ENCODE measurements at places on chromosomes 11 and 22. TPM values are rescaled to one million over a fixed set of nuclear protein-coding genes. Genes with fewer than 3 reads are reported as not detected.

Gene MS4A12
- not detected for total RNA-seq

Gene EHF
- total RNA-seq: 119 TPM

DNA sequence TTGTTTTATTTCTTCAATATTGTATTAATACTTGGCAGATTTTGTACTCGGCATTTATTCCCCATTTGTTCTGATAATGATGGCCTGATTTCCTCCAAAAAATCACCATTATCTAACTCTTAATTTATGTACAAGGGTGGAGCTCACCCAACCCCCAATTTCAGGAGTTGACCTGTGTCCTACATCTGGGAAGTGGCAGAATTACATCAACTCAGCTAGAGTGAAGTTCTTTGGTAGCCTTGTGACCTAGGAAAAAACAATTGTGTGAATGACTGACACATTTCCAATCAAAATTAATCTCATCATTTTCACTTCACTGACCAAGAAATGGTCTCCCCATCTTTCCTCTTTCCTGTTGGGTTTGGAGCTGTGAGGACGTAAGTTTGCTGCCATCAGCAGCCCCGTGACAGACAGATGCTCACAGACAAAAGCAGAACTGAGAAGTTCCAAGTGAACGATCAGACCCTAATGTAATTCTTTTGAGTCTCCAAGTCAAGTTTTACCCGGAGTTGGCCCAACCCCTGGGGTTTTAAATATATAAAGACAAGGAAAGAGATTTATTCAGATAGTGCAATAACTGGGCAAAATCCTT lies 16.6 kb upstream of the MS4A6E start:
- H3K4me3 ChIP-seq: no peak overlapping the region
- no peaks in the 10 kb centered on the region for H3K36me3 ChIP-seq
- H3K4me1 ChIP-seq: no peaks in the 10 kb centered on the region
- H3K27ac ChIP-seq: no peak overlapping the region

GRCh38 chr11:38687008-38687407 lies 2089.0 kb upstream of the RAG2 start:
- H3K27me3 ChIP-seq: no peaks in the 10 kb centered on the region
- no peak for DNase-seq
- H3K27ac ChIP-seq: no peak overlapping the region
- no peaks in the 10 kb centered on the region for H3K4me1 ChIP-seq

DNA sequence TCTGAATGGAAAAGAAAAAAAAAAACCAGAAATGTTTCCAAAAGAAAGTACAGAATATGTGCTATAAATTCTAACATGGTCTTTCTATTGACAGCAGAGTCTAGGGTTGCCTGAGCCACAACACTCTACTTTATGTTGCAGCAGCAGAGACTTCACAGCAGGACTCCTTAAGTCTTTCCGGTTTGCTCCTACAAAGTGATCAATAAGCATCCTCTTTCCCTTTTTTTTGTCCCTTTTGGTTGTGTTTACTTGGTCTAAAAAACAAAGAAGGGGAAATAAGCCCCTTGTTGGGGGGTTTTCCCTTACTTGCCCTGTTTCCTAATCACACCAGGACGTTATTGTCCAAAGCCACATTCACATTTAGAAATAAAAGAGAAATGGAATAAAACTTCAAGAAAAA lies 163.1 kb upstream of the MPPED2 start:
- no peak for DNase-seq
- H3K27ac ChIP-seq: no peak overlapping the region
- no peaks in the 10 kb centered on the region for H3K27me3 ChIP-seq
- H3K36me3 ChIP-seq: no peaks in the 10 kb centered on the region
- H3K4me3 ChIP-seq: no peak overlapping the region

- H3K4me1 ChIP-seq: peaks cover 66% of the 10 kb centered on the region
- H3K27me3 ChIP-seq: no peaks in the 10 kb centered on the region
- peak overlapping the region; percentile 35 for H3K4me3 ChIP-seq
- DNase-seq: no peak
These were observed 4.6 kb downstream of the FRMD8 start for GRCh38 chr11:65390996-65391395.

DNA sequence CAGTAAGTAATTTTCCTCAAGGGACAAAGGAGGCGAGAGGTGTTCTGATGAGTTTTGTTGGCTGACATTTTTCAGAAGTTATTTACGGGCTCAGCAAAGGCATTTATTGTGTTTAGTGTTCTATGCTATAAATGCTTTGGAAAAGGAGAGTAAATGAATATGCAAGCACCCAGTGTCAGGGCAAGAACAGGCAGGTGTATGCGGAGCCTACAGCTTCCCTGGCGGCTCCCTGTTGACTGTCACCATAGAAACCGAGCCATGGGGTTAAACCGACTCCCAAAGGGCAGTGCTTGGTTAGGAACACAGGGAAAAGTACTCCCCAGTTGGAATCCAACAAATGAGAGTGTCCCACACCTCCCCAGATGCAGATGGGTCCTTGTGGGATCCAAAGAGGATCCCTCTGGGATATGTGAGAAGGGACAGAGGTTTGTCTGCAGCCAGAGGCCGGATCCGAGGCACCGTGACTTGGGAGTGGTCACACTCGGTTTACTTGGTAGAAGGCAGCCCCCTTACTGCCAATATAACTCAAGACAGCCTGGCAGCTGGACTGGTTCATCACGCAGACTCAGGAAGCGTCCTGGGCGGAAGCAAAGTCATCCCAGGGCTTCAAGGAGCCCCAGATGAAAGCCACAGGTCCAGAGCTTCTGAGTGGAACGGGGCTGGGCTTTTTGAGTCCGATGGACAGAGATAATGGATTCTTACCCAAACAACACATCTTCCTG lies 329.7 kb downstream of the CTTN start:
- no peak overlapping the region for H3K4me3 ChIP-seq
- no peak overlapping the region for H3K27ac ChIP-seq
- H3K27me3 ChIP-seq: peaks cover 4% of the 10 kb centered on the region
- no peak for DNase-seq

DNA sequence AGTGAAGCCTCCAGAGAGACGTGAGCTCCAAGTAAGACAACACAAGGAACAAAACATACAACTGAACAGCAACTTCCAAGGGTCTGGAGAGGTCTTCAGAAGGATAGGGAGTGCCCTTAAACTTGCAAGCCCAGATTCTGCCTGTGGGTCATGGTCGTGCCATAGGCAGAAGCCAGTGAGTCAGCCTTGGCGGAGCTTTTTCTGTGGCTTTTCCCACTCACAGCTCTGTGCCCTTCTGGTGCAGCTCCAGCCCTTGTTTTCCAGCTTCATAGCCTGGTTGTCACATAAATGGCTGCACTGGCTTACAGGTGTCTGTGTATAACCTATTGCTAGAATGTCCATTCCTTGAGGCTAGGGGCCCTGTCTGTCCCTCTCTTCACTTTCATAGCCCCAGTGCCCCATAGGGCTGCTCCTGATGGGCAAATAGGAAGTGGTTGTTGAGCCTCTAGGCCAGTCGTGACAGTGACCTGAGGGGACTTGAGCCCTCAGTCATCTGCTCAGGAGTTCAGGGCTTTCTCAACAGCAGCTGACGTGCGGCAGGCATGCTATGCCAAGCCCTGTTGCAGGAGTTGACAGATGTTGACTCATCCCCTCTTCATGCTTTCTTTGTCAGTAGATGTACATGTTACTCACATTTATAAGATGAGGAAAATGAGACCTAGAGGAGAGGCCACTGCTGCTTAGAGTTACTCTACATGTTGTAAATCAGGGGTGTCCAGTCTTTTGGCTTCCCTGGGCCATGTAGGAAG lies 7.4 kb downstream of the MED15 start:
- peaks cover 10% of the 10 kb centered on the region for H3K36me3 ChIP-seq
- peak overlapping the region; percentile 44 for H3K27ac ChIP-seq
- no peak for DNase-seq
- peaks cover 61% of the 10 kb centered on the region for H3K4me1 ChIP-seq
- no peak overlapping the region for H3K4me3 ChIP-seq

DNA sequence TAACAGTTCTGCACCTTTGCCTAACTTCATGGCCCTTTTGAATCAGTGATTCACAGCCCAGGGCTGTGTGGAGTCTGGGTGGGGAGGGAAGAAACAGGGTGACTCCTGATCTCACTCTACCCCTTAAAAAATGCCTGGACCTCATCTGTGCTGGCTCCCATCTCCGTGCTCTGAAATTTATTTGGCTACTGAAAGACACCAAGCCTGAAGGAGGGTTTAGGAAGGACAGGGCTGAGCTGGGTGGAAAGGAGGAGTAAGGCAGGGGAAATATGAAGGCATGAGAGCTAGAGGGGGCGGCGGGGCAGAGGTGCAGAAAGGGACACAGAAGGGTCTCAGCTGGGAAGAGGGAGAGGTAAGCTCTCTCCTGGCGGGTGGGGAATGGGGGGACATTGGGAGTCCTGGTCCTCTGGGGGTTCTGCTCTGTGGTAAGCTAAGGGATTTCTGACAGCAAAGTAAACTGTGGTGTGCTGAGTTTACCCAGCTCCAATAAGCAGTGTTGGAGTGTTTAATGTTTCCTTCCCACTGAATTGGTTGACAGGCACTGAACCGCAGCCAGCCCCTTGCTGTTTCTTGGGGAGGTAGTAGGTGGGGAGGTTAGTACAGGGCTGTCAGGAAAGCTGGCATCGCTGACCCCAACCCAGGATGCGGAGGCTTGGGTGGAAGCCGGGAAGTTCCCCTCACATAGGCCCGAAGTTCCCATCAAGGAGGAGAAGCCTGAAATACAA lies 71.1 kb downstream of the RPUSD4 start:
- H3K27me3 ChIP-seq: peaks cover 11% of the 10 kb centered on the region
- H3K4me1 ChIP-seq: peaks cover 48% of the 10 kb centered on the region
- H3K4me3 ChIP-seq: peak overlapping the region; percentile 16
- DNase-seq: no peak
- peak overlapping the region; percentile 41 for H3K27ac ChIP-seq
- H3K36me3 ChIP-seq: no peaks in the 10 kb centered on the region

Gene MED19
- 35.2 TPM for total RNA-seq

- H3K4me3 ChIP-seq: no peak overlapping the region
- no peaks in the 10 kb centered on the region for H3K36me3 ChIP-seq
- peak; percentile 56 for DNase-seq
- no peak overlapping the region for H3K27ac ChIP-seq
These were observed 176.2 kb downstream of the BUD13 start for GRCh38 chr11:116596346-116597260.

DNA sequence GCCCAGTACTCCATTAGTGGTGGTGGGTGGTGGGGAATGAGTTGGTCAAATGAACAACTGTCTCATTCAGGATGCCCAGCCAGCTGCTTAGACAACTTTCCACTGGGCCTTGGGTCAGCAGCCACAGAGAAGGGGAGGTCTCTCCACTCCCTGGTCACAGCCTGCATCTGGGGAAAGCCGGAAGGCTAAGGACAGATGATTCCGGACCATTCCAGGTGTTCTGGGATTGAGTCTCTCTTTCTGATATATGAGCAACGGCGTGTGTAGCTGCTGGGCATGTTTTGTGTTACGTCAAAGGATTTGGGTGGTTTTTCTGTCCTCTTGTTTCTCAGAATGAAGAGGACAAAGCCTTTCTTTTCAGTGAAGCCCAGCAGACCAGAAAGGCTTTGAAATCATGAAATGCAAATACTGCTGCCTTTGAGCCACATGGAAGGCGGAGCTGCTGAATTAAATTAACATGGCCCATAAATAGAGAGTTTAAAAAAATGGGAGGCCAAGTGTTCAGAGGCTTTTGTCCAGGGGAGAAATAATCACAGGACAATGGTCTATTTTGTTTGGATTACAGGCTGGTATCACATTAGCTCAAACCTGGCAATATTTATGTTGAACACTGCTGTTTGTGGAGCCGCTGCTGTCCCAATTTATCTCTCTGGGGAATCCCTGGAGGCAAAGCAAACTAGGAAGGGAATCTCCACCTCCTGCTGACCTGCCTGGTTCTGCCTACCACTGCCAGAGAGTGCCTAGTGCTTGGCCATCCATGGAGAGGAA lies 234.4 kb upstream of the E2F8 start:
- no peak overlapping the region for H3K27ac ChIP-seq
- no peak overlapping the region for H3K4me3 ChIP-seq
- H3K4me1 ChIP-seq: no peaks in the 10 kb centered on the region
- H3K36me3 ChIP-seq: no peaks in the 10 kb centered on the region
- peaks cover 15% of the 10 kb centered on the region for H3K27me3 ChIP-seq

DNA sequence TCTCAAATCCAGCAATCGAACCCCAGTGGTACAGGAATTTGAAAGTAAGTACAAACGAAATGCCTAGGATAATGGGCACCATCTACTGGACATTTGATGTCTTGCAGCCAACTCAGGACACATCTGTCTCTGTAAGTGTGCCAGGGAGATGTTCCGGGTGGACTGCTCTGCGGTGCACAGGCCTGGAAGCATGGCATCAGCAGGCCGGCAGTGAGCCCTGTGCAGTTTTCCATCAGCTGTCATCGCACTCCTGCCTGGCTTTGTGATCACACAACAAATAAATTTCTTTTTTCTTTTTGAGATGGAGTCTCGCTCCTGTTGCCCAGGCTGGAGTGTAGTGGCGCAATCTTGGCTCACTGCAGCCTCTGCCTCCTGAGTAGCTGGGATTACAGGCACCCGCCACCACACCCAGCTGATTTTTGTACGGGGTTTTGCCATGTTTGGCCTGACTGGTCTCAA lies 71.0 kb downstream of the JAM3 start:
- H3K36me3 ChIP-seq: no peaks in the 10 kb centered on the region
- no peak for DNase-seq
- H3K4me1 ChIP-seq: peaks cover 9% of the 10 kb centered on the region
- no peaks in the 10 kb centered on the region for H3K27me3 ChIP-seq
- no peak overlapping the region for H3K4me3 ChIP-seq
- no peak overlapping the region for H3K27ac ChIP-seq

Gene LGALS12
- total RNA-seq: 2.3 TPM

- DNase-seq: no peak
- H3K27me3 ChIP-seq: no peaks in the 10 kb centered on the region
- no peak overlapping the region for H3K4me3 ChIP-seq
- no peak overlapping the region for H3K27ac ChIP-seq
- peaks cover 4% of the 10 kb centered on the region for H3K4me1 ChIP-seq
These were observed 26.4 kb downstream of the SCN4B start for GRCh38 chr11:118126082-118126838.

Gene SUSD2
- total RNA-seq: 35.4 TPM
